Cortex of kidney (tissue), 1 donor: ENCODE measurements at places on chromosomes 6 and 20.

- DNase-seq, result no peak
These were observed at the start of gene CDH4 for GRCh38 chr20:61251529-61252393. Gene CDH4 (plus strand): TSS chr20:61252261.

DNA sequence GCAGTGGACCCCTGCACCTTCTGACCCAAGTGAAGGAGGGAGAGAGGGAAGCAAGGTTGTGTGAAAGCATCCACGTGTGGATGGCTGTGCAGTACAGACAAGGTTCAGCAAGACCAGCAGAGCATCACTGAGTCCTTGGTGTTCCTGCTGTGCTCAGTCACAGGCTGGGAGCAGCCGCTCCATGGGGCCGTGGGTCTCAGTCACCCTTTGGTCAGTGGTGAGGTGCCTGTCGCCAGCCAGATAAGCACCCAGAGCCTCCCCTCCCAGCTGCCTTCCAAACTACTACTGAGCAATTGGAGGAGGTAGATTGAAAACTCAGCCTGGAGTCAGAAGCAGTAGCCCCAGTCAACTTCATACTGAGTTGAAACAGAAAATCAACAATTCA lies 218.9 kb downstream of the SLC24A3 start:
- DNase-seq, result no peak

DNA sequence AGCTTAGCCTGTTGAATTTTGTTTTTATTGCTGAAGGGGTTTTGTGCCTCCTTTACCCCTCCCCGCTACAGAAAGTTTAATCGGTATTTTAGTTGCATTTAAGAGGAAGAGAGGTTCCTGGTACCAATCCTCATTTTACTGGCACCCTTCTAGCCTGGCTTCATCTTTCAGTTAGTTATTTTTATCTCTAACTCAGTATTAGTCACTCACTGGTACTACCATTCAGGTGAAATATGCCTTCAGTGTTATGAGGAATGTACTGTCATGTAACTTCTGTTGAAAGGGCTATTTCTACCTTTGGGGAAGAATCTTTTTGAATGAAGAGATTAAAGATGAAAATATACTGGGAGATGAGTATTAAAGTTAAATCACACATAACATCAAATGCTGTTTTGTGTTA lies 211.8 kb downstream of the CDKAL1 start:
- DNase-seq, result no peak

DNA sequence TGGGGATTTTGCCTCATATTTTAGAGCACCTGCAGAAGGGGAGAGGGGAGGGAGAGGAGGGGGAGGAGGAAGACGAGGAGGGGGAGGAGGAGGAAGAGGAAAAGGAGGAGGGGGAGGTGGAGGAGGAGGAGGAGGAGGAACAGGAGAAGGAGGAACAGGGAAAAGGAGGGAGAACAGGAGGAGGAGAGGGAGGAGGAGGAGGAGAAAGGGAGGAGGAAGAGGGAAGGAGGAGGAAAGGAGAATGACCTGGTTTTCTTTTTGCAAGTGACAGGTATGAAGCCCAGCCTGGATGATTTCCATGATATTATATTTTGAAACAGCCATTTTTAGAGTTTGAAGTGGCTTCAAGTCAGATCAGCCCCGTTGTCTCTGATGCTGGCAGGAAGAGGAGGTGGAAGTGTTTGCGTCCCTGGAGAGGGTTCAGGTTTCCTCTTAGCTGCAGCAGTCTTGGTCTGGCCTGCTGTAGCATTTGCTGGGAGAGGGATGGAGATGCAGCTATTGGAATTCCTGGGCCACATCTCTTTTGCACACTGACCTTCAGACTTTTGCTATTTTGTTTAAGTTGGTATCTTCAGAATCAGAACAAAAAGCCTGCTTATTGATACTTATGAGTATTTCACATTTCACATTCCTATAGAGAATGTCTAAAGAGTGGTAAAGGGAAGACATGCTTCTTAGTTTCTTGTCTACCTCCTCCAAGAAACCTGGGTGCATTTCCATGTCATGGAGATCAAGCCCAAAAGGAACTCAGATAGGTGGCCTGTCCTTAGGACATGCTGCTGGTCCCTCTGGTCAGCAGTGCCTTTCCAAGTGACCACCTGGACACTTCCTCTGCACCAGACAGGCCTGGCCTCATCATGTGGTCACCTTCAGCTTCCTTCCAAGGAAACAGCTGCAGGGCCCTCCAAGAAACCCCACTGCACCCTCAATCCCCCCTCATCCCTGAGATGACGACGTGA lies 54.3 kb upstream of the IYD start:
- no peak for DNase-seq

DNA sequence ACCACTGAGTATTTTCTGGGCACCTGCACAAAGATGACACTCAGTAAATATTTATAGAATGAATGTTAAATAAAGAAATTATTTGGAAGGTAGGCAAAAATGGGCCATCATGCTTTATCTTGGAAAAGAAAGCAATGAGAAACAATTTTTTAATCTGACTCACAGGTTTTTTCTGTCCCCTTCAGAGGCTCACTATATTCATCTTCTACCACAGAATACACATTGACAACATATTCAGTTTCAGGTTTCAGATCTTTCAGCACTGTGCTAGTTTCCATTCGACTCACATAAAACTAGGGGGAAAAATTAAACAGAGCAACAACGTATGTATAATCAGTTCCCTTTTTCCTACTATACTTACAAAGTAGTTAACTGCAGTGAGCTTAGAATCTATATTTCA lies 58.3 kb downstream of the COL12A1 start:
- no peak for DNase-seq

DNA sequence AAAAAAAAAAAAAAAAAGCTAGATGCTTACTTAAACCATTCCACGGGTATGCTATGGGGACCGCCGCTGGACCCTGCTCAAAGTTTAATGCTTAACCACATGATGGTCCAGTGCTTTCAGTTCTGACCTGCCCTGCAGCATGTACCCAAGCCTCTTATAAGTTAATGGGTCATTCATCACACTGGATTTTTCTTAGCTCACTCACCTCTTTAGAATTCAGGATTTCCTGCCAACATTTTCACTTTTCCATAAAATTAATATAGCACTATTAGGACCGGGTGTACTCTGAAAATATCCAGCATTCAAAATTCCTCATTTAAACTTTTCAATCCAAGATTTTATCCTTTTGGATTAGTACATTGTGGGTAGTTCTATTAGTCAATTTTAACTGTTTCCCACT lies 140.8 kb downstream of the ALDH8A1 start:
- no peak for DNase-seq

- no peak for DNase-seq
These were observed 14.5 kb downstream of the BCL2L1 start for GRCh38 chr20:31707994-31708735.
